ENCODE measurements at places on chromosomes 1 and 21.

- no peak for DNase-seq
These were observed 106.2 kb upstream of the COL6A1 start for GRCh38 chr21:45875416-45875760.

DNA sequence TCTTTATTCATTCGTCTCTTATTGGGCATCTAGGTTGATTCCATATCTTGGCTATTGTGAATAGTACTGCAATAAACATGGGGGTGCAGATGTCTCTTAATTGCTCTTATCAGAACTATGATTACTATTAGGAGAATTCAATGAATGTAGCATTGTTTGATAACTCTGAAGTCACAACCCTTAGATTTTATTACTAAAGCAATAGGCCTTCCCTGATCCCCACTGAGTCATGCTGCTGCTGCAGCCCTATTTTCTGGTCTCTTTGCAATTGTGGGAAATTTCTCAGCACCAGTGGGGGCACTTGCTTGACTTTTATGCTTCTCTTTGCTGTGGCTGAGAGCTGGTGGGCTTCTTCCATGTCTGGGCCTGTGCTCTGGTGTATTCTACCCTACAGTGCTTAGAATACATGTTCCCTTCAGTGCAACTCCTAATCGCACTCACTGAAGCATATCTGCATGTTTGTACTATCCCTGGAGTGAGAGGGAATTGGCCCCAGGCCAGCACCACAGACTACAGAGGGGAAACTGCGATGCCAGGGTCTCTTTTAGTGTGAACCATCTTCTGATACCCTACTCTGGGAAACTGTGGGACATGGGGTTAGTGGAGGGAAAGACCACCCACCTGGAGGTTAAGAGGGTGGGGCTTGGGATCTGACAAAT lies 52.2 kb upstream of the ROR1 start:
- DNase-seq: no peak

- DNase-seq: no peak
These were observed 12.5 kb downstream of the NPHP4 start for GRCh38 chr1:5979536-5980313.

- DNase-seq: no peak
These were observed 26.7 kb downstream of the MIA3 start for GRCh38 chr1:222644636-222644980.

DNA sequence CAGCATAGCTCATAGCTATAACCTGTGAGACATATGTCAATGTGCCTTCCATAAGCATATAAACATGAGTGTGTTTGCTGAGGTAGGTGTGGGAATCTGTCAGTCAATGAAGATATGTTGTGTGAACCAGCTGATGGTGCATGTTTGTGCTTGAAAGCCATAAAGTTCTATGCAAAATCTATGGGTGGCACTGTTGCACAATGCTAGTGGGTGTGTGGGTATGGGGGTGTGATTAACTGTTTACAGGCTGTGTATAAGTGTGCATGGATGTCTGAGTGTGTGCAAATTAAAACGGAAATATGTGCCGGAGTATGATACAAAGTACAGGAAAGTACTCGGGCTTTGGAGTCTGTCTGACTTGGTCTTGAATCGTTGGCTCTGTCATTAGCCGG lies 1.0 kb upstream of the ATP2B4 start:
- peak; percentile 55 for DNase-seq

DNA sequence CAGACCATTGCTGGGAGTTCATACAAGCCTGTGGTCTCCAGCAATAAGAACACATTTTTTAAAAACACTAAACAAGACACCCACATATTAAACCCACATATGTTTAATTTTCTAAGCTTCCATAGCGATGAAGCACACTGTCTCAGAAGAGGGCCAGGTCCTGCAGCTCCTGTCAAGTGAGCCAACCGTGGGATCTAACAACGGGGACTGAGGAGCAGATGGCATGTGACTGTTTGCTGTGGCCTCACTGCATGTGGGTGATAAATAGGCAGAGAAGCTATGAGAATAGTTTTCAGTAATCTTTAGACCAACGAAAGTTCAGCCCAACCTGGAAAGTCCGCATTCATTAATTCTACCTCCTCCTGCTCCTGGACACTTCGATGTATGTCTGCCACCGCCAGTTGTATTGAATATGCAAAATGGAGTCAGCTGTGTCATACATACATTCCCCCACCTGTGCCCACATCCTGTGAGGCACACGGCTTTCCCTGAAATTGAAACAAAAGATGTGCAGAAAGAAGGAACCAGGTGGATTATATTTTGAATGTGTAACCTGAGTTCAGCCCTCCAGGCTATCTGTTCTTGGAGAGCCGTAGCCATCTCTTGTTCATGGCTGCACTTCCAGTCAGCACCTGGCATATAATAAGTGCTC lies 88.2 kb downstream of the MIS18A start:
- DNase-seq: no peak

- DNase-seq: peak; percentile 93
These were observed 3.7 kb upstream of the CCN1 start for GRCh38 chr1:85576642-85577418.

- no peak for DNase-seq
These were observed 1716.6 kb downstream of the MRPL39 start for GRCh38 chr21:23890652-23891051.

DNA sequence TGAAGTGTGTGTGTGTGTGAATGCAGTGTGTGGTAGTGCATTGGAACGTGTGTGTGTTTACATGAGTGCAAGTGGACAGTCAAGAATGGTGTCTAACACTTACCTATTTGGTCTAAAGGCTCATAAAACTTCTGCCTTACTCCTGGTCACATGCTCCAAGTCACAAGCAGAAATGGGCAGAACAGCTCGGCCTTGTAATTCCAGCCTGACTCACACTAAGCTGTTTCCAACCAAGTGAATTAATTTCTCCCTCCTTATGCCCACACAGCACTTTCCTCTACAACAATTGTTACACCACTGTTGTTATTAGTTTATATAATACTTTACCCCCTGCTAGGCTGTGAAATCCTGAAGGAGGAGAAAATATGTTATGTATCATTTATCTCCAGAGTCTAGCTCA lies 43.8 kb downstream of the DDR2 start:
- no peak for DNase-seq

All from right hindlimb (tissue), 1 donor.